A375 (cell line): ENCODE measurements at places on chromosomes 2 and 18. TPM values are rescaled to one million over a fixed set of nuclear protein-coding genes. Genes with fewer than 3 reads are reported as not detected.

Gene HRH4
- 0.08 TPM in 1 of 2 replicates, not detected in the other for total RNA-seq

Gene C2orf15
- 0.13 and 0.41 TPM in 2 replicates for total RNA-seq

Gene C2orf92
- total RNA-seq = 1.2 and 3.2 TPM in 2 replicates

Gene TMEM169
- total RNA-seq = 0.88 and 2.6 TPM in 2 replicates

Gene HNMT
- 24.3 and 24.7 TPM in 2 replicates for total RNA-seq

Gene UGT1A3
- total RNA-seq = not detected in 2 replicates

Gene CNDP1
- total RNA-seq = not detected in 2 replicates
